Karpas-422 (cell line): ENCODE measurements at places on chromosomes 2 and 18.
A peak's percentile ranks its signal among the peaks of the same experiment; 100 is the strongest.

- peak; percentile 22 for DNase-seq
These were observed 23.9 kb downstream of the MOB4 start for GRCh38 chr2:197539734-197540133.

DNA sequence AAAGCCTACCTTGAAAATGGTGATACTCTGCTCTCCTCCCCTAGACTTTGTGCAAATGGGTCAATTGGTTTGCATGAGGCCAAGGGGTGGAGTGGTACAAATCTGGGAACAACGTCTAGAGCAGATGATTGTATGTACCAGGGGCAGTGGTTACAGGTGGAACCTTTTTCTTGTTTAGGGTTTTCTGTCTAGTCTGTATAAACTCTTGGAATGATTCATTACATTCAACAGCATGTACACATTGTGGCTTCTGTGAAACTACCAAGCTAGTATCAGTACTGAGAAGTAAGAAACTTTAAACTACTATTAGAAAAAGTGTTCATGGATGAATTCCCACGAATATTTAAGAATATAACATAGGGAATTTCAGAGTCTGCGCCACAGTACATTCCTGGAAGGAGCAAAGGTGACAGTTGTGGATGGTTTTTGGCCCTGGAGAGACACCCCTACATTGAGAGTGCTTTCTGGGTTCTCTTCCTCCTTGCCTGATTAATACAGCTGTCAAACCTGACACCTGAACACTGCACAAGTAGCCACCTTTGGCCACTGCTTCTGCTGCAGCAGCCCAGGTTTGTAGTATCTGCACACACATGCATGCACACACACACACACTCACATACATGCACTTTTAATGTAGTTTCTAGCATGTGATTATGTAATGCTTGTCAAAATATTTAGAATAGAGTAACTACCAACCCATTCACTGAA lies 30.0 kb downstream of the CFAP221 start:
- DNase-seq, result no peak

GRCh38 chr2:186639939-186640338 lies 50.1 kb downstream of the ITGAV start:
- no peak for DNase-seq

GRCh38 chr2:240579071-240579762 lies 7.3 kb upstream of the CAPN10 start:
- DNase-seq, result no peak

GRCh38 chr2:120318626-120319025 lies 27.3 kb upstream of the INHBB start:
- DNase-seq, result no peak

DNA sequence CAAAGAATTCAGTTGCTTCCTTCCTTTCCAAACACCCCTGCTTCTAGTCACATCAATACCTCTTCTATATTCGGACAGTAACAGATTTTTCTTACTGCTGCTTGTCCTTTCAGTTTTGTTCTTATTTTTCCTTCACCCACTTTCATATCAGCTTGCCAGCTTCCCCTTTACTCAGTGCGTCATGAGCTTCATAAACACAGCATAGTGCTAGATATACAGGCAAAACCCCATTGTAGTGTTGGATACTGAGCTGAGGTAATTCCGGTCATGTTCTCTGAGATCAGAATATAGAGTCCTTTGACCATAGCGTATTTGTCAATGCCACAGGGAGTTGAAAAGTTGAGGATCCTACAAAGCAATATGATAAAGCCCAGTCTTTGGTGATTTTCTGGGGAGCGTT lies 2.4 kb downstream of the FARP2 start:
- DNase-seq, result no peak

- DNase-seq, result no peak
These were observed 4.3 kb downstream of the TSHZ1 start for GRCh38 chr18:75214766-75215510.

DNA sequence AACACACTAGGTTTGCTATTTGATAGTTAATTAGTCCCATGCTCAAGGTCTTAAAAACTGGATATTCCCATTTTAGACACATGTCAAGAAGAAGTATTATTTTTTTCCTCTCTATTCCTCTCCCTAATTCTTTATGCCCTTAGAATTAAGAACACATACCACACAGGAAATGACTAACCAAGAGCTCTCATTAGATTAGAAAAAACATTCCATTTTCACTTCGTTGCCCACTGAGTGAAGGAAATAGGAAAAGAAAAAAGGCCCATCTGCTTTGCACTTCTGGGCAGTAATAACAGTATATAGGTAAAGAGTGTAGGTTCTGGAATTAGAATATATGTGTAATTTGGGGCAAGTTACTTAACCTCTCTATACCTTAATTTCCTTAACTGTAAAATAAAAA lies 26.9 kb downstream of the ACADL start:
- no peak for DNase-seq

DNA sequence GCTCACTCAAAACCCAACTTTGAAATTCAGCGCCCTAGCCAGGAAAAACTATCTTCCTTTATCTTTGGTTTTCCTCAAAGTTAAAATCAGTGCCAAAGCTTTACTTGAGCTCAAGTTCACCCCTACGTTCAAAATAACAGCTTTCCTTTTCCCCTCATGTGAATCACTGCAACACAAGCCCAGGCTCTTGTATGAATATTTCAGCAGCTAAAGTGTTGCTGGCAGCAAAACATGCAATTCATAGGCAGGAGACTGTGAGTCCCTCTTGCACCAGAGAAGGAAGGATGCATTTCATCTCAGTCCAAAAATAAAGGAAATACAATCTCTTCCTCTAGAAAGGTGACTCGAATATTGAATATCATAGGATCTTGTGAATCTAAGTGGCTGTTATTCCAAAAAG lies 461.3 kb upstream of the SOX11 start:
- no peak for DNase-seq

GRCh38 chr18:26978812-26979341 lies 113.4 kb upstream of the AQP4 start:
- DNase-seq, result no peak

DNA sequence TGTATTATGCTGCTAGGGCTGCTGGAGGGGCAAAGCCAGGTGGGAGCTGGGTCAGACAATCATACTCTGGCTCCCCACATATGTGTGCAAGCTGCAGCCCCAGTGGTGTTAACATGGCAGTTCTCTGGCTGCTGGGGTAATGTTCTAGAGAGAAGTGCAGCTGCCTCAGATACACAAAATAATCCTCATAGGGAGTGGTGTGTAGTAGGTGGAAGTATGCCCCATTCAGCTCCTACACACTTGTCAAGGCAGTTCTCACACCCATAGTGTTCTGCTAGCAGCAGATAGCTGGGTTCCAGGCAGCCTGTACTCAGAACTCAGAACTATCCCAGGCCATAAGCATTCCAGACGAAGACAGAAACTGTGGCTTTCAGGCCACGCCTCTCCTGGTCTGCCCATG lies 87.9 kb upstream of the NT5C1B start:
- no peak for DNase-seq
